Stimulated activated CD4-positive, alpha-beta T cell treated with anti-CD3 and anti-CD28 coated beads, TNF-alpha, amount 100 ng/mL, for 24 hours (primary cell): ENCODE measurements at places on chromosomes 6 and 20.

GRCh38 chr20:37443596-37443995 lies 77.5 kb upstream of the NNAT start:
- DNase-seq, result no peak

DNA sequence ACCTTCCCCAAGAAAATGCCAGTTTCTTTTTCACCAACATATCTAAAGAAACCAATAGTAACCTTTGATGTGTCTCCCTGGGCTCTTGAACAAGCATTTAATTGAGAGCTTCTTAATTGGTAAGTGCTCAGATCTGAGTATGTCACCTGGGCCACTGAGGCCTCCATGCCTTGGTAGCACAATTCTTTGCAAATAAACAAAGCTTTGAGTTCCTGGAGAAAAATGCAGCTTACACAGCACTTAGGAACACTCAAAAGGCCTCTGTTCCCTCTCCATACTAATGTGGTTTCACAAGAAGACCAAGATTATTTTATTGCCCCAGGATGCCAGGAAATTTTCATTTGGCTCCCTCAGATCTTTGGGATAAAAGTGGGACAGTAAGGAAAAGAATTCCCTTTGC lies 217.6 kb upstream of the CEP162 start:
- DNase-seq, result no peak

- no peak for DNase-seq
Observed at GRCh38 chr6:92114091-92114675, 1305.2 kb downstream of the EPHA7 start.

- no peak for DNase-seq
Observed at GRCh38 chr20:55172310-55173002, 697.1 kb downstream of the DOK5 start.

GRCh38 chr6:21263531-21264287 lies 329.8 kb upstream of the SOX4 start:
- DNase-seq, result no peak

GRCh38 chr6:53035549-53036213 lies 29.5 kb upstream of the FBXO9 start:
- DNase-seq, result no peak

GRCh38 chr6:50185006-50185405 lies 135.3 kb upstream of the DEFB112 start:
- no peak for DNase-seq

DNA sequence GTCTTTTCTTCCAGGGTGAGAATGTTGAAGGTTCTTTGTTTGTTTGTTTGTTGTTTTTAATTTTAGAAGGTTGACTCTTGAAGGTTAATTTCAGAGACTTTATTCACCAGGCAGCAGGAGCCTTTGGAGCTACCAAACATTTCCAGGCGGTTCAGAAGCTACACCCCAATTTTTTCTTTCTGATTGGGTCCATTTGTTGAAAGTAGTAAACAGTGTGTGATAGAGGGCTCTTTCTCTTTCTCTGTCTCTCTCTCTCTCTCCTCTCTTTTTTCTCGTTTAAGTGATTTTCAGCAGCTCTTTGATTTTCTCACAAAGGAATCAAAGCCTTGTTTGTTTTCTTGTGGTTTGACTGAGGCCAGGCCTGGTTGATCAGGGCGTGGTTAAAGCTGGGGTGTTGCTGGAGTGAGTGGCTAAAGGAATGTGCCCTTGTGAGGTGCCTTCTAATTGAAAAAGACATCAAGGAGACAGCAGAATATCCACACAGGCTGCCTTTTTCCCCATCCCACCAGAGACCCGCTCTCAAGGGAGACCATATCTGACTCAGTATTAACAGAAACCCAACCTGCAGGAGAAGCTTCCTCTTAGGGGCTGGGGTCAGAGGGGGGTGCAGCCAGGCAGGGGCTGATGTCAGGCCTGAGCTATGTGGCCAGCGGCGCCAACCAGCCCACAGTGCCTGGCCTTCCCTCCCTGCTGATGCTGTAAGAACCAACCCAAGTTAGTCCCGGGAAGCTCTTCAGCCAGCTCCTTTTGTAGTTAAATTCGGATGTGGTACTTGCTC lies 40.4 kb upstream of the NAA20 start:
- no peak for DNase-seq
